ENCODE measurements at places on chromosomes 12 and 14. TPM values are rescaled to one million over a fixed set of nuclear protein-coding genes. Genes with fewer than 3 reads are reported as not detected.
A peak's percentile ranks its signal among the peaks of the same experiment; 100 is the strongest.

The RNF41 gene
- 48.9 TPM for total RNA-seq

The AVPR1A gene
- not detected for total RNA-seq

The GPRC5D gene
- total RNA-seq, result not detected

The RAB15 gene
- 48.7 TPM for total RNA-seq

The ERH gene
- total RNA-seq, result 336 TPM

The FITM1 gene
- total RNA-seq, result 0.82 TPM

The PLA2G1B gene
- total RNA-seq, result not detected

DNA sequence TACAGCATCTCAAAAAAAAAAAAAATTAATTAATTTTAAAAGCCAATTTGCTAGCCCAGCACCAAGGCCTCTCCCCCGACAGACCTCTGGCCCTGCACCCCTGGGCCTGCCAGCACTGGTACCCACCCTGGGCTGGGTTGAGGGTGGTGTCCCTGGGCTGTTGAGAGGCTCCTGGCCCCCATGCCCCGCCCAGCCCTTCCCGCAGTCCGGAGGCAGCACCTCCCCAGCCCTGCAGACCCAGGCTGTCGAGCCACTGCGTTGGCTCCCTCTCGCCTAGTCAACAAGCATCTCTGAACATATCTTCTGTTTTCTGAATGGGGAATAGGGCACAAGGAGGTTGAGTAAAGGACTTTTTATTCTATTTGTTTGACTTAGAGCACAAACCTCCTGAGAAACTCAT is 87.1 kb downstream of the FBXL14 start:
- H3K27ac ChIP-seq, result no peak overlapping the region
- H3K4me3 ChIP-seq, result no peak overlapping the region
- H3K36me3 ChIP-seq, result no peaks in the 10 kb centered on the region
- no peak for DNase-seq
- H3K27me3 ChIP-seq, result no peaks in the 10 kb centered on the region
- H3K4me1 ChIP-seq, result no peaks in the 10 kb centered on the region

- no peaks in the 10 kb centered on the region for H3K27me3 ChIP-seq
- H3K27ac ChIP-seq, result no peak overlapping the region
- no peaks in the 10 kb centered on the region for H3K36me3 ChIP-seq
These were observed 109.6 kb downstream of the STXBP6 start for GRCh38 chr14:24940213-24940783.

DNA sequence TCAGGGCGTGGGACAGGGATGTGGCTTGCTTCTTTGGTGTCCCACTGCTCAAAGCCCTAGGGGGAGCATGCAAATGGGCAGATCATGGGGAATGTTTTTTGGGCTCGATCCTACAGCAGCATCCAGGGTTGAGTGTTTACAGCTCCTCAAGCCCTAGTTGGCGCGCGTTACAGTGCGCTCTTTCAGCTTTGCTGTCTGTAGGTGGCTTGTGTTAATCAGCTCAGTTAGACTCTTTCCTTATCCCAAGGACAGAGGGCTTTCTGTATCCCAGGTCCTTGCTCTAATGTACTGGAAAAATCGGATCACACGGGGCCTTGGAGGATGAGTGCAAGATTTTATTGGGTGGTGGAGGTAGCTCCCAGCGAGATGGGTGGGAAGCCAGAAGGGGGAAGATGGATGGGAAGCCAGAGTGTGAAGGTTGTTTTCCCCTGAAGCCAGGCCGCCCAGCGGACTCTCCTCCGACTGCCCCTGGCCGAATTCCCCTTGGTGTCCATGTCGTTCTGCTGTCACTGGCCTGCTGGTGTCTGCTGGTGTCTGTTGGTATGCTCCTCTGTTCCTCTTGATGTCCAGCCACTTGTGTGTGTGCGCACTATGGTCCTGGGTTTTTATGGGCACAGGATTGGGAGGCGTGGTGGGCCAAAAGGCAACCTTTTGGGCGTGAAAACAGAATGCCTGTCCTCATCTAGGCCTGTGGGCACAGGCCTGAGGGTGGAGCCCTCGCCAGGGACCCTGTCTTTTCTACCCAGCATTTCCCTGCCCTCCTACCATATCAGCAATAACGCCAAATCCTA is 10.7 kb upstream of the TXNRD1 start:
- H3K4me1 ChIP-seq, result no peaks in the 10 kb centered on the region
- no peak overlapping the region for H3K4me3 ChIP-seq
- no peak for DNase-seq
- H3K36me3 ChIP-seq, result no peaks in the 10 kb centered on the region
- no peaks in the 10 kb centered on the region for H3K27me3 ChIP-seq
- H3K27ac ChIP-seq, result no peak overlapping the region

DNA sequence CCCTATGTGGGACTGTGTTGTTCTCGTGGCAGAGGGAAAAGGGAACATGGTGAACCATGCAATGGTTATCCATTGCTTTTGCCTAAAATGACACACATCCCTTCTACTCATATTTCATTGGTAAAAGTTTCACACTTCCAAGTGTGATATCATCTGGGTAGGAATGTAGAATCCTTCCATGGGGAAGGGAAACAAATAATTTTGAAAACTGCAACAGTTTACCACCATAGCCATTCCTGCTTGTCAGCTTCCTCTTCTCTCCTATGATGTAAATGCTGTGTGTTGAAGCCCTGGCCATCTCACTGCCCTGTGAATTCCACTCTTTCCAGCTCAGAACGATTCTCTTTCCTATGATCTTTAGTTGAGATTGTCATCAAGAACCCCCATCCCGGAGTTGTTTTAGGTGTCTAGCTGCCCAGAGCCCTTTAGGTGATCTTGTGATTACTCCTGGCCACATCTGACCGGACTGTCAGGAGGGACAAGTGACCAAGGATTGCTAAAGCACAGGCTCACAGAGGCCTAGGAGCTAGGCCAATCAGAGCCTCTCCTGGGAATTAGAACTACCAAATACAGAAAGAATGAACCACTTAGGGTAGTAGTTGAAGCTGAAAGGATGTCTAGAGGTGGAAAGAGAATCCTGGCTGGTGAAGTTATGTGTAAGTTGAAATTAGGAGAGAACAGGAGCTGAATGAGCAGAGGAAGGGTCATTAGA is 84.6 kb downstream of the VCPKMT start:
- H3K36me3 ChIP-seq, result no peaks in the 10 kb centered on the region
- no peak overlapping the region for H3K27ac ChIP-seq
- DNase-seq, result no peak
- no peak overlapping the region for H3K4me3 ChIP-seq
- no peaks in the 10 kb centered on the region for H3K27me3 ChIP-seq

GRCh38 chr14:104107611-104108569 is 22.4 kb downstream of the ASPG start:
- no peak overlapping the region for H3K27ac ChIP-seq
- no peak overlapping the region for H3K4me3 ChIP-seq
- H3K36me3 ChIP-seq, result no peaks in the 10 kb centered on the region
- peak; percentile 63 for DNase-seq

DNA sequence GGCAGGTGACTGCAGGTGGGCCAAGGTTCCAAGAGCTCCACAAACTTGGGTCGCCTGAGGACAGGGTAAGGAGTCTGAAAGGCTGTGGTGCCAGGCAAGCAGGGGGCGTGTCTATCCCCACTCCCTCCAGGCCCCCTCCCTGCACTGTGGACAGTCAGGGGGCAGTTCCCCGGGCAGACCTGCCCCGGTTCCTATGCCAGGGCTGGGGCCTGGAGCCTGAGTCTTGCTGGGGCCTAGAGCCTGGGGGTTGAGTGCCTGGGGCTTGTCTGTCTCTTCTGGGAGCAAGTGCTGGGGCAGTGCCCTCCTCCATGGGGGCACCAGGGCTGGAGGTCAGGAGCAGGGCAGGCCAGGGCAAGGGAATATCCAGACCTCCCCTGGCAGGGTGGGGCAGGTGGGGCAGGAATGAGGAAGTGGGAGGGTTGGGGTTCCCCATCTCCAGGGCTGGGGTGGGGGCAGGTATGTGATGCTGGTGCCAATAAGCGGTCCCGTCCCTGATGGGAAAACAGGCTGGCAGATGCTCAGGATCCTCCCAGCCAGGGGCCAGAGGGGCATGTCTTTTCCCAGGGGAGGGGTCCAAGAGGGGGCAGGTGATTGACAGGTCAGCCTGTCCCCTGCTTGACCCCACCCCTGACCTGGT is 11.9 kb upstream of the TNFAIP2 start:
- DNase-seq, result no peak
- H3K4me3 ChIP-seq, result no peak overlapping the region
- H3K4me1 ChIP-seq, result peaks cover 5% of the 10 kb centered on the region
- H3K27me3 ChIP-seq, result no peaks in the 10 kb centered on the region
- no peaks in the 10 kb centered on the region for H3K36me3 ChIP-seq

DNA sequence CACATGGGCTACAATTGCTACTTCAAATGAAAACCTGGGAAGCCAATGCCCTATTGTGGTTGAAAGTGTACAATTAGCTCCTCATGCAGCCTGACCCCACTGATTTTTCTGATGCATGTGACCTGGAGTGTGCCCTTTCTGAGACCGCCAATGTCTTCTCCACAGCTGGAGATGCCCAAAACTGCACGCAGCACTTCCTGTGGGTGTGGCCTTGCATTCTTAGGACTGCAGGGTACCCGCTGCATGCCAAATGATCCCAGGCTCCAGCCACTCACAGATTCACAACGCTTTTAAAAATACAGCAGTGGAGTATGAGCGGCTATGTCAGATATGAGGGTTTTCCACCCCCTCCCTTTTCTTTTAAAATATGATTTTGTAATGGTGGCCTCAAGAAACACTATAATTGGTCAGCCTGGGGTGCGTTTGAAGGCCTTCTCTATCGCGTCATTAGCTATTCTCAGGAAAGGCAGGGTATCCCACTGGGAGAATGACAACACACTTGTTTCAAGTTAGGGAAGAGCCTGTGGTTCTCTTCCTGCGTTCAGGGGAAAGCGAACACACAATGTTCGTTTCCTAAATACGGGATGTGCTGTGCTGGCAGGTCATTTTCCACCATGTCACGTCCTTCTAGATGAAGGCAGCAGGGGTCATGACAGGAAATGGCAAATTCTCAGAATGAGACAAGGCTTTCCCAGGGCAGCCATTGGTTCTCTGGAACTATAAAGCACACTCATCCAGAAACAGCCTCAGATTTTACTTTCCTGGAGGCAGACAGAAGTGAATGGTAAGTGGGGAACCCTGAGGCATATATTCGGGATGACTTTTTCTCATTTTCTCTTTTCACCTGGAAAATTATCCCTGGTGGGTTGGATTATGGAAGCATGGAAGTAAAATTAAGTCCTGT is at the start of gene APOLD1:
Gene APOLD1 (plus strand): TSS at position 749 of the 904 bp plus-strand sequence. CDS start 33 bp downstream, at position 782.
- H3K27me3 ChIP-seq, result peaks cover 12% of the 10 kb centered on the region
- peak within 1 kb of the TSS; percentile 71 for H3K4me3 ChIP-seq
- DNase-seq, result peak; percentile 84
- H3K36me3 ChIP-seq, result no peaks in the 10 kb centered on the region
- H3K4me1 ChIP-seq, result peaks cover 19% of the 10 kb centered on the region

Measured in endodermal cell (in vitro differentiated cells).